ENCODE measurements at places on chromosomes 13 and 19.

DNA sequence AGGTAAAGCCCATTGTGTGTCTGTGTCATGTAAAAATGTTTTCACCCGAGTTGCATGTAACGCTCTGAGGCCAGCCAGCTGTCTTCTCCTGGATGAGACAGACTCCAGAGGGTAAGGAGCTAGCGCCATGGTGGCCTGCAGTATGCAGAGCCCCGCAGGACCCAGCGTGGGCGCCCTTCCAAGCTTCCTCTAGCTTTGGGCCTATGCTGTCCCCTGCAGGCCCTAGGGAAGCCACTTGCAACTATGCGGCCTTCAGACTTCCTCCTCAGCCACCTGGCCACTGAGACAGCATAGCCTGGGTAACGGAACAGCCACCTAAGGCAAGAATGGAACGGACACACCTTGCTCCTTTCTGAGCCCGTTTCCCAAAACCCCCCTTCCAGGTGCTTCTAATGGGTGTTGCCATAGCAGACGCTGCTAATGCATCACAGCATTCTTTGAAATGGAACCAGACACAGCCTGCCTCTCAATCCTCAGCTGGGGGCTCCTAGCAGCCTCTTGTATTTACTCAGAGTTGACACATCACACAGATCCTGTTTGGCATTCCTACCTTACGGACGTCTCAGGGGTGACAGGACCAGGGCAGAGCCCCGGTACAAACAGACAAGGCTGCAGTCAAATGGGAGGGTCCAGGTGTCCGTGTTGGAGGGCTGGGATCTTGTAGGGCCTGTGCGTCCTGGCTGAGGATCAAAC is 6.2 kb downstream of the FAM32A start:
- no peak for DNase-seq

DNA sequence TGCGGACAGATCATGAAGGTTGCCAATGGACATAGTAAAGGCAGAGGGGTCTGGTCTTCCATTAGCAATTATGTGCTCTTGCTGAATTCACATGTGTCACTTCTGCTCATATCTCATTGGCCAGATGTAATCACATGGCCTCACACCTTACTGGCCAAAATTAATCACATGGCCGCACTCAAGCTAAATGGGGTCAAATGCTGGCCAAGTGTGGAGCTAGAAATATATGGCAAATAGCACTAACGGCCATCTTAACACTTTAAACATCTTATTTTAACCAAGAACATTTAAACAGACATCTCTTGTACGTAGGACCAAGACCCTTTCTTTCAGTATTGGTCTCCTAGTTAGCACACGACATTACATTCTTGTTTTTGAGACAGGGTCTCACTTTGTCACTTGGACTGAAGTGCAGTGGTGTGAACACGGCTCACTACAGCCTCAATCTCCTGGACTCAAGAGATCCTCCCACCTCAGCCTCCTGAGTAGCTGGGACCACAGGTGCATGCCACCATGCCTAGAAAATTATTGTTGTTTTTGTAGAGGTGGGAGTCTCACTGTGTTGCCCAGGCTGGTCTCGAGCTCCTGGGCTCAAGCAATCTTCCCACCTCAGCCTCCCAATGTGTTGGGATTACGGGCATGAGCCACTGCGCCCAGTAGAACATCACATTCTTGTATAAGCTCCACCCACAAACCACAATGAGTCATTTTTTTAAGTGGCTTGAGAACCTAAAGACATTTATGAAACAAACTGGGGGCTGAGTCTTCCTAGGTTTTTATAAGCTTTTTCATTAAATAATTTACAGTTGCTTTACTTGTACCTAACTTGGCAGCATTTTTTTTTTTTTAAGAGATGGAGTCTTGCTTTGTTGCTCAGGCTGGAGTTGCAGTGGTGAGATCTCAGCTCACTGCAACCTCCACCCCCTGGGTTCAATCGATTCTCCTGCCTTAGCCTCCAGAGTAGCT is 2.9 kb upstream of the PTOV1 start:
- no peak for DNase-seq

DNA sequence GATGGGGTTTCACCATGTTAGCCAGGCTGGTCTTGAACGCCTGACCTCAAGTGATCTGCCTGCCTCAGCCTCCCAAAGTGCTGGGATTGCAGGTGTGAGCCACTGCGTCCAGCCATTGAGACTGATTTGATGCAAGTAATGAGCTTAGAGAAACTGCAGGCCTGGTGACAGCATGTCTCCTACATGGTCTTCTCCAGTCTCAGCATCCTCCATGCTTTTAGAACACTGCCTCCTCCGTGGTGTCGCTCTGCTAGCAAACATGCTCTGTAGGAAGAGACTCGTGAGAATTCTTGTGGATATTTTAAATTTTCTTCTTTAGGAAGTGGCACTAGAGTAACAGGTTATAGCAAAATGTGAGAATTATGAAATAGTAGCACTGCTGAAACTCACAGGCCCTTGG is 37.1 kb downstream of the TPT1 start:
- no peak for DNase-seq

DNA sequence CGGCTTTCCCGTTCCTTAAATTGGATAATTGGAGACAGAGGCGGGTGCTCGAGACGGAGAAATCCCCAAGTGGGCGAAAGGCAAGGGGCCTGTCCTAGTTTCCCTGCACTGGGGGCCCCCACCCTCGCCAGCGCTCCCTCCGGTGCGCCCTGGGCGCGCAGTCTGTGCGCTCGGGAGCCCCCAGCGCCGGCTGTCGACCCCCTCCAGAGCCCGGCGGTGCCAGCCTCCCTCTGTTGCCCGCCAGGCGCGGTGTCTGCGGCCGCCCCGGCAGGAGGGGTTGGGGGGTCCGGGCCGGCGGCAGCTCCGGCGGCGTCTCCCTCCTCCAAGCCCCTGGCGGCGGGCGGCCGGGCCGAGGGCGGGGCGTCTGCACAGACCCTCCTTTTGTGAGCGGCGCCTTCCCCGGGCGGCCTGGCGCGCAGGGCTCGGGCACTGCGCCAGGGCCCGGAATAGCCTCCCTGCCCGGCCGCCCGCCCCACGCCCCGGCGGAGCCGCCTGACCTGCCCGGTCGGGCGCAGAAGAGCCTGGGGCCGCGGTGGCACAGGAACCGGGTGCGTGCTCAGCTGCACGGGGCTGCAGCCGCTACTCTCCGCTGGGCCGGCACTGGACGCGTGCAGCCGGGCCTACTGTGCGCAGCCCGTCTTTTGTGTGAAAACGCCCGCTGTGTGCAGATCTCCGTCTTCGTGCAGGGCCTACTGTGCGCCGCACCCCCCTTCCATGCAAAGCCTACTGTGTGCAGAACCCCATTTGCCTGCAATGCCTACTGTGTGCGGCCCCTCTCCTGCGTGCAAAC is 13.2 kb downstream of the GADD45B start:
- no peak for DNase-seq

DNA sequence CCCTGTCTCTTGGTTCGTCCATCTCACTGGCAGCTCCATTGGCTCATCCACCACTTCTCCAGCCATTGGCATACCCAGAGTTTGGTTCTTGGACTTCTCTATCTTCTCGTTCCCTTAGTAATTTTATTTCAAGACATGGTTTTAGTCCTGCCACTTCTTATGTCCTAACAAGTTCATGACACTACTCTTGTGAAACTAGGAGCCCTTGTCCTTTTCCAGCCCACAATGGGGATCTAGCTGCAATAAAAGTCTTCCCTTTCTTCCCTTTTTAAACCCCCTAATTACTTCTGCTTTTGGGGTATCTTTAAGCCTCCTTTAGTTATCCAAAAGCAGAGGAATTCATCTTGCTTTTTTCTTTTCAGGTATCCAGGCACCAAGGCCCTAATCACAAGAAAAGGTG is 2.9 kb upstream of the RCBTB2 start:
- no peak for DNase-seq

DNA sequence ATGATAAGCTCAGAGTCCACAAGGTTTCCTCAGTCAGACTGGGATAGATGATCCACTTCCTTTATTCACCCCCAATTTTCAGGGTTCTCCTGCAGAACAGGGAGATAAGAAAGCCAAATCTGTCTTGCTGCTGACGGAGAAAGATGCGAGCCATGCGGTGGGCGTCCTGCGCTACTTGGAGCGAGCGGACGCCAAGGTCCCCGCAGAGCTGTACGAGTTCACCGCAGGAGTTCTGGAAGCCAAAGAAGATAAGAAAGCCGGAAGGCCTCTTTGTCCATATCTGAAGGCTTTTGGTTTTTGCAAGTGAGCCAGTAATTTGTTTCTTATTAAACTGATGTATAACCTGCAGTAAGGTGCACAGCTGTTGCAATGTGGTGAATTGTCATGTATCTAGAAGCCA is 66.7 kb downstream of the SLC7A9 start:
- no peak for DNase-seq

- no peak for DNase-seq
These were observed 142.8 kb downstream of the STK24 start for GRCh38 chr13:98434060-98434459.

GRCh38 chr19:49556412-49557398 is 23.7 kb downstream of the NOSIP start:
- DNase-seq: no peak

Data from muscle of arm (tissue), 14 donors.